Non-pigmented ciliary epithelial cell (primary cell): ENCODE measurements at places on chromosomes 6 and 20.
A peak's percentile ranks its signal among the peaks of the same experiment; 100 is the strongest.

GRCh38 chr20:58004146-58004545 is 224.3 kb downstream of the ANKRD60 start:
- DNase-seq, result no peak

DNA sequence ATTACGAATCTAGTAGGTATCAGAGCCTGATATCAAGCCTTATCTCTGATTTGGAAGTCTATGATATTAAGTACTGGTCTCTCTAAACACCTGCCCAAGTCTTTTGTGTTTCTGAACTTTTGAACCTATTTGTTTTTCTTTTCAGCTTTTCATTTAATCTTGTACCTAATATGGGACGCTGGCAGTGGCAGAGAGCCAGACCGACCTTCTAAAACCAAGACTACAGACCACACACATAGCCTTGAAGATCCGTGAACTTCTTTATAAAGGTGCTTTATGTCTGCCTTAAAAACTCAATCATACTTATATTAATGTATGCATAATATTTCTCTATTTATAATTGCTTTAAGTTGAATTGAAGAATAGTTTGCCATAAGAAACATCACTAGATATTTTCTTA is 12.6 kb upstream of the PTCHD4 start:
- DNase-seq, result no peak

DNA sequence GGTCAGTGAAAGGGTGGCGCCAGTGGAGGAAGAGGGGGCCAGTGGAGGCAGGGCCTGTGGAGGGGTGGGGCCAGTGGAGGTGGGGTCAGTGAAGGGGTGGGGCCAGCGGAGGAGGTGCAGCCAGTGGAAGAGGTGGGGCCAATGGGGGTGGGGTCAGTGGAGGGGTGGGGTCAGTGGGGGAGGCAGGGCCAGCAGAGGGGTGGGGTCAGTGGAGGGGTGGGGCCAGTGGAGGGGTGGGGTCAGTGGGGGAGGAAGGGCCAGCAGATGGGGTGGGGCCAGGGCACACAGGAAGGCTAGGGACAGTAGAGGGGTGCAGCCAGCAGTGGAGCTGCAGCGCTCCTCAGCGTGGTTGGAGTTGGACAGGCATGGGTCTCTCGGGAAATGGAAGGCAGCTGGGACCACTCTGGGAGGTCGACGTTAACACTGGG is 18.7 kb downstream of the ADRM1 start:
- no peak for DNase-seq

GRCh38 chr6:128491610-128492206 is 28.7 kb downstream of the PTPRK start:
- DNase-seq, result peak; percentile 40

GRCh38 chr6:132614554-132614953 is 9.5 kb downstream of the TAAR2 start:
- DNase-seq, result no peak

GRCh38 chr20:62603021-62603906 is 39.0 kb upstream of the SLCO4A1 start:
- DNase-seq, result peak; percentile 11

GRCh38 chr6:33744001-33744848 is 2.5 kb downstream of the IP6K3 start:
- no peak for DNase-seq
